ENCODE measurements at places on chromosomes 11 and 22.

DNA sequence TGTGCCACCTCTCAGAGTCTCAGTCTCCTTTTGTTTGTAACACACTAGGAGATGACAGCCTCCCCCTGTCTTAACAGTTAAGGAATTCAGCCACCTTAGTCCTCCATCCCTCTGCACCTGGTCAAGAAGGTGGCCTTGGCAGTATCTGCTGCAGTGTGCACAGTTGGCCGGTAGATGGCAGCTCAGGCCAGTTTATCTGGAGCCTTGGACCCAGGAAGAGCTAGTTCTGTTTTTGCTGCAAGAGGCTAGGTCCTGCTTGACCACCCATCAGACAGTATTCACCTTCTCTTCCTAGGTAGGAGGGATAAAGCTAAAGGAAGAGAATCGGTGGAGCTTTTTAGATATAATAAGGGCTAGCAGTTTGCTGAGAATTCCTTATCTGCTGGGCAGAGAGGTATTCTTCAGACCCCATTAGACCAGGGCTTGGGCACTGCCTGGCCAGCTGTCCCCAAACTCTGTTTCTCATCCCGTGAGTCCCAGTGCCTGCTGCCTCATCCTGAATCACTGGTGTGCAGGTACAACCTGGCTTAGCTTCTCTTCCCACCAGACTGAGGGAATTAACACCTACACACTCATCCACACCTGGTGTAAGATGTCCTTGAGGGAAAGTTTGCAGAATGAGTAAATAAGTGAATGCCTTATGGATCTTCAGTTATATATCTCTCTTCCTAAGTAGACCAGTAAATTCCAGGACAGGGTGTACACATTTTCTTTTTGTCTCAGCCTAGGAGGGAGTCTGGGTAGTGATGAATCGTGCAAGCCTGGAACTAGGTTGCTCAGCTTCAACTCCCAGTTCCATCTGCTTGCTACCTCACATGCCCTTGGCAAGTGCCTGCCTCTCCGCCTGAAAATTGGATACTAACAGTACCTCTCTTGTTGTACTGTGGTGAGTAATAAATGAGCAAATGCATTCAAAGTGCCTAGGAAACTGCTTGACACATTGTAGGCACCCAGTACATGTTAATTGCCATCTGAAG is 70.8 kb upstream of the NARS2 start:
- DNase-seq, result peak; percentile 69

DNA sequence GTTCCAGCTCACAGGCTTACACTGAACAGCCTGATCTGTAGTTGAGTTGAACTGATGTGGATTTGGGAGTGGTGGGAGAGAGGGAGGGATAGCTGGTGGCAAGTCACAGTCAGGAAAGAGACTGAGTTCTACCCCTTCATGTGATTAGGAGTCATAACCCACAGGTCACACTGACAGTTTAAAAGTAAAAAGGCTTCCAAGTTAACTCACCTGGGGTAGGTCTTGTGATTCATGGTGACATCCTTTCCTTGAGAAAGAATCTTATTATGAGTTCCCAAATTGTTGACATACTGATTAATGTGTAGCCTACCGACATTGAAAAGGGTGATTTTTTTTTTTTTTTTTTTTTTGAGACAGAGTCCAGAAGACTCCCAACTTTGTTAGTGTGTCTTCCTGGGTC is 5.4 kb downstream of the IZUMO1R start:
- DNase-seq, result no peak

GRCh38 chr11:72781063-72781312 is 12.9 kb downstream of the STARD10 start:
- DNase-seq, result no peak

DNA sequence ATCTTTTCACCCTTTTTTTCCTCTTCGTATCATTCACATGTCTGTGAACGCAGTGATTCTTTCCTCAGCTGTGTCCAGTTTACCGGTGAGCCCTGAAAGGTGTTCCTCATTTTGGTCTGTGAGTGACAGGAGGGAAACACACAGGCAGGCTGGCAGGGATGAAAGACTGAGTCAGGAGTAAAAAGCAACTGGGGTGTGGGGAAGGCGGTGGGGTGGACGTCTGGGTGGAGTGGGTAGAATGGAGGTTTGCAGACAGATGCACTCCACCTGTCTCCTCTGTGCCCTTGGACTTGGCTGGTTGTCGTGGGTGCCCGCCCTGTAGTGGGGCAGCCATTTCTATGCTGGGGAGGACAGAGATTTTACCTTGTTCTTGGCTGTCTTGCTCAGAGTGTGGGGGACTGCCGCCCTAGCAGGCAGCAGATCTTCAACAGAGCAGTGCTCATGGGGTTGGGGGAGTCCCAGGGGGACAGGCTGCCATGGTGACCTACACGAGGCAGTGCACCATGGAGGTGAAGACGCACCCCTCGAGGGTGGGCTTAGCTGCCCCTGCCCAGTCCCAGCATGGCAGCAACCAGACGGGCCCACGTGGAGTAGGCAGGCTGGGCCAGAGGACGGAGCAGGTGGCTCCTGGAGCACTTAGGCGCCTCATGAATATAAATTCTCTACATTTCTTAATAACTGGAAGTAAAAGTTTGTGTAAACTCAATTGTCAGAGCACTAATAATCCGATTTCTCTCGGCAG is 603.7 kb downstream of the TBC1D22A start:
- DNase-seq, result no peak

DNA sequence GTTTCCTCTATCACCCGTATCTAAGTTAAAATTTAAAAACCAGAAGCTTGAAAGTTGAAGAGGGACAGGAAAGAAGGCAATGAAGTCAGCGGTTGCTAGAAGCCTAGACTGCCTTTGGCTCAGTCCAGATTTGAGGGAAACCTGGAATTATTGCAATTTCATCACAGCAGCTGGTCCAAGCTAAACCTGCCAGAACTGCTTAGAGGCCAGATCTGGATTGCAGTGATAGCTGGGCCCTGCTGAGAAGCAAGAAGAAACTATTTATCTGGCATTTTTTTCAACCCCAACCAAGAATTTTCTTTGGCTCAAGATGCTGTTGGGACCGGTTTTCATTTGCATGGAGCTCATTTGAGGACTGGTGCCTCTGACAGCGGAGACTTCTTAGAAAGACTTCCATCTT is 121.5 kb upstream of the TEAD1 start:
- DNase-seq, result peak; percentile 80

- no peak for DNase-seq
Observed at GRCh38 chr11:112748713-112749543, 212.3 kb upstream of the NCAM1 start.

- no peak for DNase-seq
Observed at GRCh38 chr11:10042699-10043098, 251.3 kb downstream of the SBF2 start.

- DNase-seq, result no peak
Observed at GRCh38 chr22:45231293-45231692, 9.4 kb downstream of the KIAA0930 start.

GRCh38 chr11:114880442-114880841 is 202.1 kb downstream of the NXPE2 start:
- DNase-seq, result no peak

DNA sequence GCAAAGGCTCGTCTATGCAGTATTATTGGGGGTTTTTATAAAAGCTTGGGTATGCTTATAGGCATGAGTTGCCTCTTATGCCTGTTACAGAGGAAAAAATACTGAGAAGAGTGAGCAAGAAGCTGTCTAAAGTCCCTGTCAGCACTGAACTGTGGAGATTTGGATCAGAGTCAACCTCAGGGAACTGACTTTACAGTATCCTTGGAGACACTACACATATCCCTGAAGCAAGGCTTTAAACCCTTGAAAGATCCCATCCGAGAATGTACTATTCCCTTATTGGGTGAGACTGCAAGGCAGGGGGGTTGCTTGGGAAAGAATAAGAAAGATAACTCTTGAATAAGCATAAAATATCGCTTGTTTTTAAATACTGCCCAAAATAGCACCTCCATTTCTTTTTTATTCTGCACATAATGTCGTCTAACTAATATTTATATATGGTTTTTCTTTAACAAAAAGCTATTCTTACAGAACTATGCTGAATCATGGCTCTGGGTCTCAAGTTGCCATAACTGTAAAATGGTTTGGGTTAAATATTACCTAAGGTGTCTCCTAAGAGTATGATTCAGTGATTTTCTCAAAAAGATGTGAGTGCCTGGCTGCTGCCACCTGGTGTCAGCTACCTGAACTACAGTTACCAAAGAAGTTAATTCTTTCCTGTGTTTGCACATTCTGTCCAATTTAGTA is 1062.8 kb downstream of the DLG2 start:
- DNase-seq, result peak; percentile 6

DNA sequence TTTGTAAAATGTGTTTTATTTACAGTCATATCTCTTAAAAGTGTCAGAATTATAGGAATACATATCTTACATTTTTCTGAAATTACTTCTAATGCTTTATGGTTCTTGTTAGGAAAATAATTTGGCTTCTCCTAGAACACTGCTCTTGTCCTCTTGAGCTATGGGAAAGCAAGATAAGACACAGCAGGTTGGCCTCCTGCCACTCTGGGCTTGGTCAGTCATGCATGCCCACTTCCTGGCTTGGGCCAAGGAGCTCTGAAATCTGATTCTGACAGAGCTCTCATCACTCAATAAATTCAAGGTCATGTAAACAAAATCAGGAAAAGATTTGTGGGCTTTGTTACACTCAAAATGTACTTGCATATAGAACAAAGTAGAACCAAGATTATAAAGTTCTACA is 1036.0 kb downstream of the OPCML start:
- DNase-seq, result no peak

GRCh38 chr22:21643533-21644357 is 1.6 kb downstream of the SDF2L1 start:
- DNase-seq, result no peak

DNA sequence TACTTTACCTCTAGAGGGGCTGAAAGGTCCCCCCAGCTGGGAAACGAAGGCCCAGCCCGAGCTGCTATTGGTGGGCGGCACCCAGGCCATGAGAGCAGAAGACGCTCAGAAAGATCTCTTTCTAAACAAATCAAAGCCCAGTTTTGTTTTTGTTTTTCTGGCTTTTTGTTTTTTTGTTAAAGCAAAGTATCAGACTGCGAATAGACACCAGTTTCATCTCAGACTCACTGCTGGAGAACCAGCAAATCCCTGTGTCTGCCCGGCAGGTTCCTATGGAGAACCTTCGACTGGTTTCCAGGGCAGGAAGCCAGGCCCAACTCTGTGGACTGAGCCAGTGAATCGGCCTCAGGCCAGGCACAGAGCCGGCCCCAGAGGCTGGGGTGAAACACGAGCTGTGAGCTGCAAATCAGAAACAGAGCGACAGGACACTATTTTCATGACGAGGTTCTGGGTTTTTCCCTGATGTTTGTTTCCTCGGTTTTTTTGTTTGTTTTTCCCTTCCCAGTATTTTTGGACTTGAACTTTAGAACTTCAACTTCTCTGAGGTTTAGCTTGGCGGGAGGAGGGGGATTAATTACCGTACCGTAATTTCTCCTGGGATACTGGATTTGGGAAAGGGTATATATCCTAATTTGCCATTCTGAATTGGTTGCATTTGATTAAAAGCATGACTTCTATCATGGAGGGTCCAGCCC is 16.0 kb upstream of the B4GALNT4 start:
- DNase-seq, result peak; percentile 88

DNA sequence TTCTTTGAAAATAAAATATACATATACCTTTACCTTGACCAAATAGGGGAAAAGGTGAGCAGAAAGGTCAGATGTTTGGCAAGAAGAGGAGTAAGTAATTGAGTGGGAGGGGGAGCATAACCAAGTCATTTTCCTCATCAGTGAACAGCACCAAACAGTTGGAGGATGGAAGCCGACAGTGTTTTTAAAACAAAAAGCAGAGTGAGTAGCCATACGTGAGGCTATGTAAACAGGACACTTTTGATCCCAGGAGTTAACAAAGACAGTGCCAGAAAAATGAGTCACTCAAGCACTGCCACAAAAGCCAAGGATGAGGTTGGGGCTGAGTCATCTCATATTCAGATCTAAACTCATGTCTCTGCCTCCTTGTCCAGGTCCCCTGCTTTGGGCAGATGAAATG is 734.7 kb downstream of the KCNA4 start:
- no peak for DNase-seq

DNA sequence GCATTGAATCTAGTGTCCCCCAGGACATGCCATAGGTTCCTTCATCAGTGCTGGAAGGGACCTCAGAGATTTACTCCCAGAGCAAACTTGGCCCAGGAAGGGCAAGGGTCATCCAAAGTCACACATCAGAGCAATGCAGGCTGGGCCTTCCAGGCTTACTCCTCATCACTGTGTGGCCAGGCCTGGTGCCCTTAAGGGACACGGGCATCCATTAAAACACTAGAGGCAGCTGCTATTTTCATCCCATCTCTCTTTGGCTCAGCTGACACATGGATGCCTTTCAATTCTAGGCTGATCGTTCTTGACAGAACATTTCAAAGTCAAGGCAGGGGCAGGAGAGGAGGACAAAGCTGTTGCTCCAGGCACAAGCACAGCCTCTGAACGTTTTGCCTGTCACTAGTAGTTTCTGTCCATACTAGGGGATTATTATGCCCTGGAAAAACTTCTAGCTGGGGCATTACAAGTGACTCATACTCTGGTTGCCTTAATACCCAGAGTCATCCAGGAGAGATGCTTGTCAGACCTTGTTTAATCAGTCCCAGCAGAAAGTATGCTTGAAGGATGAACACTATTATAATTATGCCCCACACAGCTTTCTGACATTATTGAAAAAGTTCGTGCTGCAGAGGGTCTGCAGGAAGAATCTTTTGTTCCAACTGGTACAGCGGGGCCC is 240.3 kb downstream of the TENM4 start:
- no peak for DNase-seq

DNA sequence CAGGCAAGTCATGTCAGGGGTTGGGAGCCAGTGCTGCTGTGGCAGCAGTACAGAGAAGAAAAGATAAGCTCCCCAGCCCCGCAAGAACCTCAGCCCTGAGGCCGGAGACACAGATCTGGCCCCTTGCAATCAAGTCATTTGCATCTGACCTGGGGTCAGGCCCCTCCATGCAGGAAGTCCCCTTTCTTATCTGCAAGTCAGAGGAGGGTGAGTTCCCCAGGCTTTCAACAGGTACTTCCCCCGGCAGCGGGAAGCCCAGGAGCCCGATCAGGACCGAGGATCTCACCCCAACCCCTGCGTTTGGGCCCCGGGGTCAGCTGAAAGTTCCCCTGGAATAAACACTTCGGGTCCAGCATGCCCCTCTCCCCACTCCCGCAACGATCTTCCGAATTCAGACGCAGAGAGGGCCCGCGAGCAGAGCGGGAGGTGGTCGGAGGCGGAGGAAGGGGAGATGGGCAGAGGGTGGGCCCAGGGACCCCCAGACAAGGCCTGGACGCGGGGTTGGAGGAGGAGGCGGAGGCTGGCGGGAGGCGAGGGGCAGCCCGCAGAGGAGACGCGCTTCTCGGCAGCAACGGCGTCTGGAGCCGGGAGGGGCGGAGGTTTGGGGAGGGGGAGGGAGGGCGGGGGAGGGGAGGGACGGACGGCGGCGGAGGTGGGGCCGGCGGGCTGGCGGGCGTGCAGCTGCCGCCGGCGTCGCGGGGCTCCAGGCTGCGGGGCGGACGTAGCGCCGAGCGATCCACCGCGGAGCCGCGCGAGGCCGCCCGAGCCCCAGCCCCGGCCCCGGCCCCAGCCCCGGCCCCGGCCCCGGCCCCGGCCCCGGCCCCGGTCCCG is at the start of gene TSPAN18:
TSS of gene TSPAN18 (plus strand) at position 680 of the 831 bp plus-strand sequence. CDS start 179,455 bp downstream, outside the sequence.
- no peak for DNase-seq

DNA sequence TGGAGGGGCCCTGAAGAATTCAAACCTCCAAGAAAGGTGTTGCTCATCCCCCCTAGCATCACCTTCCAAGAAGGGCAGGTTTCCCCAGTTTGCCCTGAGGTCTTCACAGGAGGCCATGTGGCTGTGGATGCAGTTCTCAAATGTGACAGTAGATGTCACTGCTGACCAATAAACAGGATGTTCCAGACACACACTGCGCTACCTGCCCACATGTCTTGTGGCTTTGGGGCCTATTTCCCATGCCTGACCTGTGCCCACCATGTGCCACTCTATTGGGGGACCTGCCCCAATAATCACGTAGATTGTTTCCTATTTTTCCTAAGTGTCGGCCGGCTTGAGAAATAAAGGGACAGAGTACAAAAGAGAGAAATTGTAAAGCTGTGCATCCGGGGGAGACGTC is 4.5 kb downstream of the GSTT2 start:
- DNase-seq, result peak; percentile 23
